Naive thymus-derived CD4-positive, alpha-beta T cell (primary cell): ENCODE measurements at places on chromosomes 5 and 9. TPM values are rescaled to one million over a fixed set of nuclear protein-coding genes. Genes with fewer than 3 reads are reported as not detected.
A peak's percentile ranks its signal among the peaks of the same experiment; 100 is the strongest.

DNA sequence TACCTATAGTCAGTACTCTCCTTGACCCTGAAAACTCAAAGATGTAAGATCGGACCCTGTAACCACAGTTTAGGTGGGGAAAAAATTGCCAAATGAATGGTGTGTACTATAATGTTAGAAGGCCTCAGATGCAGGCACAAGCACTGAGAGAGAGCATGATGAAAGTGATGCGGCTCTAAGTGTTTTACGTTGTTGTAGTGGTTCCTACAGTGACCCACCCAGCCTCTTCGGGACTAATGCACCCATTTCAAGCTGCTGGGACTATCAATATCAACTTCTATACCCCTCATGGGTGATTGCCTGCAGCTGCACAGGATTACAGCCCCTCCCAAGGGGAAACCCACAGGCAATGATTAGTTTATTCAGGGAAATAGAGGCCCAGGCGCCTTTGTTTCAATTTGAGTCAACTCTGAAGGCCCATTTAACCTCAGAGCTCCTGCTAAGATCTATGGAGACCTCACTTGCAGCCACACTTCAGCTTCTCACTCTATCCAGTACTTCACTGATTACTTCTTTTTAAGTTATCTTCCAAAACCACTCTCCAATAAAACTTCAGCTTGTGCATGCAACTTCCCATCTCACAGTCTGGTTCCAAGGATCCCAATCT is 340.7 kb downstream of the NR2F1-AS1 start:
- no peaks in the 10 kb centered on the region for H3K36me3 ChIP-seq
- no peaks in the 10 kb centered on the region for H3K4me1 ChIP-seq

SHC3 gene
- 0.05 TPM for total RNA-seq

ARID3C gene
- total RNA-seq: not detected

- H3K4me1 ChIP-seq: no peaks in the 10 kb centered on the region
- H3K36me3 ChIP-seq: no peaks in the 10 kb centered on the region
- no peak overlapping the region for H3K4me3 ChIP-seq
Measured at GRCh38 chr9:77561331-77562018, 86.6 kb downstream of the GNA14 start.

DNA sequence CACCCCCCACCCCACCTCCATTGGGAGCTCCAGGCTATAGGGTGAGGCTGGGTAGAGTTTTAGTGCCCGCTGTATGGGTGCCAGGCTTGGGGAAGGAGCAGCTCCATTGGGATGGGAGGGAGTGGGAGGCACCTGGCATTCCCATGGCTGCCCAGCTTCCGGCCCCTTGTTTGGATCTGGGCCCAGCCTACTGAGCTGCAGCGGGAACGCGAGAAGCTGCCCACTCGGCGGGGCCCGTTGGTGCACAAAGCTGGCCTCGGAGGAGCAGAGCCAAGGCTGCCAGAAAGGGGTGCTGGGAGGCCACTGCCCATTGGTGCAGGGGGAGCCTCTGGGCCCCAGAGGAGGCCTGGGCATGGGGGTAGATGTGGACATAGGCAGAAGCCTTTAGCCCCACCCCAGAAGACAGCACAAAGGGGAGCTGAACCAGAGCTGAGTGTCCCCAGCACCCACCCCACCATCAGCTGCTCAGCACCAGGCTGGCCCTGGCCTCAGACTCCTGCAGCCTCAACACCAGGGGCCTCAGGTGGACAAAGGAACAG is 4.4 kb downstream of the LCN9 start:
- no peaks in the 10 kb centered on the region for H3K4me1 ChIP-seq
- H3K27ac ChIP-seq: no peak overlapping the region
- H3K36me3 ChIP-seq: no peaks in the 10 kb centered on the region
- H3K27me3 ChIP-seq: no peaks in the 10 kb centered on the region
- no peak overlapping the region for H3K4me3 ChIP-seq

GRCh38 chr5:131513780-131514179 is 121.2 kb downstream of the RAPGEF6 start:
- peaks cover 4% of the 10 kb centered on the region for H3K36me3 ChIP-seq
- DNase-seq: no peak
- no peaks in the 10 kb centered on the region for H3K27me3 ChIP-seq
- peaks cover 28% of the 10 kb centered on the region for H3K4me1 ChIP-seq

DNA sequence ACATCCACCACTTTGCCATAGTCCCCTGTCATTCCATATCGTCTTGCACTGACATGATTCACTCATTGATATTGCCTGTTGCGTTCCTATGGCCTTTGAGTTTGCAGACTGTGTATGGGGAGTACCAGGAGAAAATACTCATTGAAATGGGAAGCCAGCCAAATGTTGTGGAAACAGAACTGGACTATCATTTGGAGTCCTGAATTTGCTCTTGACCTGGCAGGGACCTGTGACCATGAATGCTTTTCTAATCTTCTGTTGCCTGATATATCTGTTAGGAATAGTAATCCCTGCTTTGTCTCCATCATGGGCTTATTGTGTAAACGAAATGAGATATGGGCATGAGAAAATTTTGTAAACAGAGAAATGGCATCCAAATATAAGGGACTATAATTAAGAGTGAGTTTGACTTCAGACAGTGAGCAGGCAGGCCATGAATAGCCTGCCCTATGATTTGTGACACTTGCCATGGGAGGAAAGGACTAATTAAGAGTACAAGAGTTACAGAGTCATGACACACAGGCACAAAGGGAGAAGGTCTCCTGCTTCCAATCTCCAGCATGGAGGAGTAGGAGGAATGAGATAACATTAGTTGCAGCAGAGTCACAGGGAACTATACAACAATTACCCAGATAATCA is 572.9 kb upstream of the SGCD start:
- H3K4me1 ChIP-seq: no peaks in the 10 kb centered on the region
- no peak overlapping the region for H3K27ac ChIP-seq
- H3K27me3 ChIP-seq: peaks cover 2% of the 10 kb centered on the region
- DNase-seq: no peak
- H3K4me3 ChIP-seq: no peak overlapping the region

DNA sequence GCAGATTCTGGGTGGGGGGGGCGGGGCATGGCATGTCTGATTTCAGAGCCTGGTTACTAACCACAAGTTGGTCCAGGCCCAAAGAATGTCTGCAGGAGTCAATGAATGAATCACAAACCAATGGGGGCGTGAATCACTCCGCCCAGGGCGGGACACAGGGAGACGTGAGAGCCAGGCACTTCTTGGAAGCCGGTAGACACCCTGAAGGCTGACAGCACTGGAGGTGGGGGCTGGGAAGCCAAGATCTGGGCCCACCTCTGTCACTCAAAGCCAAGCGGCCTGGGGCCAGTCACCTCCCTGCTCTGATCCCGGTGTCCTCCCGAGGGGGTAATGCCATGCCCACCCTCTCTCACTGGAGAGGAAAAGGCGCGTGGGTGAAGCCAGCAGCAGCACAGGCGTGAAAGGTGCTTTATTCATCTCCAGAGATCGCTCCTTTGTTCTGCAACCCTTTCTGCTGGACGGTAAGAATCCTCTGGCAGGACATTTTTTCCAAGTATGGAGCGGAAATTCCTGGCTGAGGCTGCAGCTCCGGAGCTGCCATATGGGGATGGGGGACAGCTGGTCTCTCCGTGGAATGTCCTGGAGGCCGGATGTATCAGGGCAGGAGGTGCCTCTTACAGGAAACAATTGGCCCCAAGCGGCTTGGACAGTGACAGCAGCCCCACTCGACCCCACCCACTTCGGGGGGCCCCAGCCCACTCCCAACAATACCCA is 85.0 kb downstream of the STK10 start:
- H3K27ac ChIP-seq: no peak overlapping the region
- H3K4me1 ChIP-seq: peaks cover 15% of the 10 kb centered on the region
- H3K36me3 ChIP-seq: peaks cover 81% of the 10 kb centered on the region

DNA sequence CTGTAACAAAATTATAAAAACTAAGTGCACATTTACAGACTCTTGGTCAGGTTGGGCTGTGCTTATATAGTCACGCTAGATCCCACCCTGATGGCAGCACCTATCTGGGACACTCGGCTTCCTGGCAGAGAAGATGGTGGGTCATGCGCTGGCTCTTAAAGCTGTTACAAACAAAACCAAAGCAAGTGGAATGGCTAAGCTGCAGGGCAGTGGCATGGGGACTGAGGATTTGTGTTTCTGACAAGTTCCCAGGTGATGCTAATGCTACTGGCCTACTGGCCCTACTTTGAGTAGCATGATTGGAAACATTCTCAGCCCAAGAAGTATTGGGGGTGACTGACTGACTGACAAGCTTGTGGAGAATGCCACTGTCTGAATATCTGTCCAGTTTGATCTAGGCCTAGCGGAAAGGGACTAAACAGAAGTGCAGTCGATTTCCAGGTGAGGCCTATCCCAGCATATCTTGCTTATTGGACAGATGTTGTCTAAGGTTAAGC is 8.3 kb downstream of the BTF3 start:
- DNase-seq: no peak
- H3K4me3 ChIP-seq: no peak overlapping the region
- no peak overlapping the region for H3K27ac ChIP-seq
- no peaks in the 10 kb centered on the region for H3K27me3 ChIP-seq
- H3K36me3 ChIP-seq: peaks cover 44% of the 10 kb centered on the region

SOWAHA gene
- not detected for total RNA-seq

DNA sequence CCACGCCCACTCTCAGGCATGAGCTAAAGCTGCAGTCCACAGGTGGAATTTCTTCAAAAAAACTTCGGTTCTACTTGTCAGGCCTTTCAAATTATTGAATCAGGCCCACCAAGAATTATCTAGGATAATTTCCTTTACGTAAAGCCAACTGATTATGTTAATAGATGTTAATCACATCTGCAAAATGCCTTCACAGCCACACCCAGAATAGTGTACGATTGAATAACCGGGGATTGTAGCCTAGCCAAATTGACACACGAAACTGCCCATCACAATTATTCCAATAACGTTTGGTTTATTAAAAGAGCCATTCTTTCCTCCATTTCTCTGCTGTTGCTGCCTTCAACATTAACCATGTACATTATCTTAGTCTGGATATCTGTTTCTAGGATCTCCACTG is 148.7 kb downstream of the NR3C1 start:
- H3K27me3 ChIP-seq: no peaks in the 10 kb centered on the region
- H3K27ac ChIP-seq: no peak overlapping the region
- no peaks in the 10 kb centered on the region for H3K4me1 ChIP-seq
- H3K4me3 ChIP-seq: no peak overlapping the region
- DNase-seq: no peak

FOXD4 gene
- total RNA-seq: not detected

DNA sequence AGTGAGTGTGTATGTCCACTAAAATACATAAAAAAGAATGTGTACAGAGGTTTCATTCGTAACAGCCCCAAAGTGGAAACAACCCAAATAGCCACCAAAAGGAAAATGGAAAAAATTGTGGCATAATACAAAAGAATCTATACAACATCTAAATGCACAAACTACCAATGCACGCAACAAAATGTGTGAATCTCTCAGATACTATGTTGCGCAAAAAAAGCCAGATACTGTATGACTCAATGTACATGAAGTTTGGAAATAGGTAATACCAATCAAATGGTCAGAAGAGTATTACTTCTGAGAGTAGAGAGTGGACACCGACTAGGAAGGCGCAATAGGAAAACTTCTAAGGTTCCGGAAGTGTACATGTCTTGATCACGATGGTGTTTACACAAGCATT is 2.4 kb downstream of the XPA start:
- H3K27ac ChIP-seq: peak overlapping the region; percentile 85
- H3K36me3 ChIP-seq: peaks cover 17% of the 10 kb centered on the region
- no peak for DNase-seq

FAT2 gene
- total RNA-seq: not detected

GRCh38 chr9:123424552-123425225 is 68.7 kb downstream of the CRB2 start:
- H3K4me1 ChIP-seq: no peaks in the 10 kb centered on the region
- H3K36me3 ChIP-seq: peaks cover 22% of the 10 kb centered on the region
- H3K27ac ChIP-seq: no peak overlapping the region
- H3K27me3 ChIP-seq: no peaks in the 10 kb centered on the region

DNA sequence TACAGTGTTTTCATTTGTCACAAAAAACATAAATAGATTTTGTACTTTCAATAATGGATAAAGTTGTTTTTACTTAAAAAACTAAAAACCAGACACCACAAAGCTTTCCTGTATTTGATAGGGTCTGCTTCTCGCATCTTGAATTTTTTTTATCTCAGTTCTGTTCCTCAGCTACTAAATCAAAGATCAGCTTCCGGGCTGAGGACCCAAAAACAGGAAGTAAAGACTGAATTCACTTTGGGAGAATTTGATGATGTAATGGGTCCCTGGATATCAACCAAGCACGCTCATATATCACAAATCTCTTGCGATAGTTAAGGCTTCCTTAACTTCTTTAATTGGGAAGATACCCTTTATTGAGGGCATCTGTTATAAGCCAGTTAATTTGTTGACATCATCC is 24.1 kb downstream of the ITK start:
- H3K36me3 ChIP-seq: peaks cover 4% of the 10 kb centered on the region
- peak overlapping the region; percentile 10 for H3K4me3 ChIP-seq
- peaks cover 87% of the 10 kb centered on the region for H3K4me1 ChIP-seq
